ENCODE measurements at places on chromosomes 6 and 20. TPM values are rescaled to one million over a fixed set of nuclear protein-coding genes. Genes with fewer than 3 reads are reported as not detected.

Gene C6orf132
- 35.9 TPM for total RNA-seq

Gene TULP1
- not detected for total RNA-seq

Gene OGFRL1
- total RNA-seq = 10.6 TPM

Gene SH3BGRL2
- 12.2 TPM for total RNA-seq

Gene PRPH2
- total RNA-seq = 0.28 TPM

Gene NKAIN2
- 0.07 TPM for total RNA-seq

Gene EXOC2
- 52.7 TPM for total RNA-seq

Gene IRF4
- total RNA-seq = under 0.01 TPM

Gene ERVFRD-1
- not detected for total RNA-seq

Gene HCRTR2
- not detected for total RNA-seq

Gene CGA
- total RNA-seq = not detected

Gene PACRG
- 0.21 TPM for total RNA-seq

Gene PTCRA
- not detected for total RNA-seq

Gene OR12D3
- not detected for total RNA-seq

Gene RIPOR3
- 1.6 TPM for total RNA-seq

Gene TGM3
- total RNA-seq = 16.7 TPM

Gene SEMG1
- total RNA-seq = not detected

Gene RUNX2
- total RNA-seq = 0.34 TPM

Gene SNRNP48
- 9.9 TPM for total RNA-seq

Gene SOX18
- total RNA-seq = not detected

Measured in nasal cavity respiratory epithelium epithelial cell of viscerocranial mucosa (primary cell).